ENCODE measurements at places on chromosomes 5 and 9. TPM values are rescaled to one million over a fixed set of nuclear protein-coding genes. Genes with fewer than 3 reads are reported as not detected.
A peak's percentile ranks its signal among the peaks of the same experiment; 100 is the strongest.

DNA sequence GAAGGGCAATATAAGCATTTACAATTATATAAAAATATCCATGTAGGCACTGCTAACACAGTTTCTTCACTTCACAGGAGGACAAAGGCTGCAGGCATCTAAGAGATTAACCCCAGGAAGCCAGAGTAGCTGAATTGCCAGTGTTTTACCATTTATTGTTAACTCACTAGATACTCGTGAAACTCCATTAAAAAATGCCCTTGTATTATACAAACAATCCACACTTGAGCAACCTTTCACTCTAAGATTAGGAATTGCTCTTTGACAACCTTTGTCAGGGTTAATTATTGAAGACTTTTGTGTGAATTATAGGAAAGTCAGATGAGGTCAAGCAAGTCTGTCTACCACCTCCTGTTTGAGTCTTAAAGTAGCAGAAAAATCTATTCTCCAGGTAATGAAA lies 317.8 kb downstream of the ADGRV1 start:
- no peak for DNase-seq

DNA sequence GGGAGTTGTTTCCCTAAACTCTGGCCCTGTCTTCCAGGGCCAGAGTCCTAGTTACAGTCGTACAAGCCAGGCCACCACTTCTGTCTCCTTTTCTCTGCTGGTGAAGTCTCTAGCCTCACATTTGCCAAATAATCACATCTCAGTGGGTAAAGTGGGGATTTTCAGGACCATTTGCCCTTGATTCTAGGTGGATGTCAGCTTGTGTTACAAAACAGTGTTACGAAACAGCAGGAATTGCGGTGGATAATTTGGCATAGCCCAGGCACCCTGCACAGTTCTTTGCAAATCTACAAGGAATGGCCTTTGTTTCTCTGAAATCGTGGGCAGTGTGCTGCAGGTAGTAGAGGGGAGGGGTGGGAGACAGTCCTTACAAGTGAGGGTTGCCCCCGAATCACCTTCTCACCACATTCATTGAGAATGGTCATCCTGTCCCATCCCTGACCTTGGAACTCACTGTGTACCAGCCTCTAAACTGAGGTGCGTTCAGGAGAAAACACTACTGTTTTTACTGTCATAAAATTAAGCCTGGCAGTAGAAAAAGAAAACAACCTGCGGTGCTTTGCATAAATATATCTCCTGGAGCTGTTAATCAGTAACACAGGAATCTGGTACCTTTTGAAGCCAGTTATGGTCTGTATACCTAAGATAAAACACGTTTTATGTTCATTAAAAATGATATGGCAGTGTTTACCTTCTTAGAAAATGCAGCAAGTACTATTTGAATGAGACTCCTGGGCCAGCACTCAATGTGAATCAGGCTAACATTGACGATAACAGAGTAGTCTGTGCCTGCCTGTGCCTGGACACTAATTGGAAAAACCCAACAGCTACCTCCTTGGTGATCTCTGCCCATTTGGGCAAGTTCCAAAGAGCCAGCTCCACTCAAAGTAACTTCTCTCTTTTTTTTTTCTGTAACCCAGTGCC lies 44.3 kb downstream of the CYSTM1 start:
- no peak for DNase-seq

DNA sequence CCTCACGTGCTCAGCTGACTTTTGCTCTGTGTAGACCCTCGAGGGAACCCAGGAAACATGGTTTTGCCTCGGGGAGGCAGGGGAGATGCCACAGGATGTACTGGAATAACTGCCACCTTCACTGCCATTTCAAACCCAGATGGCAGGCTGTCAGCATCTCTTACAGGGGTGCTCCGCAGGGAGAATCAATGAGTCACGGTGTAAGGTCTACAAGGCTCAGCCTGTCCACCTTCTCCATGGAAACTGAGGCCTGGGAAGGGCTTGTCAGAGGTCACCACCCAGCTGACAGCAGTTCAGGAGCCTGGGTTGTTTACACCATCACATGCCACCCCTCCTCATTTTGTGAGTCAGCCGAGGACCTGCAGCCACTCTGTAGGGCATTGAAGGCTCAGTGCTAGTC lies 30.8 kb downstream of the DAB2IP start:
- DNase-seq: no peak

GRCh38 chr5:160496784-160497183 lies 75.1 kb downstream of the PTTG1 start:
- DNase-seq: no peak

GRCh38 chr5:36891266-36891665 lies 14.7 kb downstream of the NIPBL start:
- DNase-seq: no peak

DNA sequence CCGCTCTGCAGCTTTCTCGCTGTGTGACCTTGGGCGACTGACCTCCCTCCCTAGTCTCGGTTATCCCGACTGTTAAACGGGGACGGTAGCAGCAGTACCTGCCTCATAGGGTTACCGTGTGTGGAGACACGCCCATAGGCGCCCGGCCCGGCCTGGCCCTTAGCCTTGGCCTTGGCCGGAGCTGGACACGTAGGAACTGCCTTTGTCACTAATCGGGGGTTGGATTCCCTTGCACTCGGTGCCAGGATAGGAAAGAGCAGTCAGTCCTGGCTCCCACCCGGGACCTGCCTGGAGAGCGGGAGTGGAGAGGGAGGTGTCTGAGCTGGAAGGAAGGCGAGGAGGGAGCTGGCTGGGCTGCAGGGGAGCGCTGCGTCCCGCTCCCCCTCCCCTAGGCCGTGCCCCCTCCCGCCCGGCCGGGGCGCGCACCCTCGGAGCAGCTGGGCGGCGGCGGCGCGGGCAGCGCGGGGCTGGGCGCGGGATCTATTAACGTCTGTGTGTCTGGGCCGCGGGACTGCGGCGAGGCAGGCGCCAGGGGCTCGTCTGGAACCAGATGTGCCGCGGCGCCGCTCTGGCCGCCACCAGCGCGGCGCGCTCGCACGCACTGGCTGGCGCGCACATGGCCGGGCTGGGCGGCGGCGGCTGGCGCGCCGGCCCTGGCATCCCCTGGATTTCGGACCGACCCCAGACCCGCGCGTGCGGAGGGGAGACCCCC lies 31.7 kb downstream of the PRRX2 start:
- peak; percentile 54 for DNase-seq

GRCh38 chr5:79793722-79794121 lies 104.1 kb downstream of the CMYA5 start:
- DNase-seq: no peak

DNA sequence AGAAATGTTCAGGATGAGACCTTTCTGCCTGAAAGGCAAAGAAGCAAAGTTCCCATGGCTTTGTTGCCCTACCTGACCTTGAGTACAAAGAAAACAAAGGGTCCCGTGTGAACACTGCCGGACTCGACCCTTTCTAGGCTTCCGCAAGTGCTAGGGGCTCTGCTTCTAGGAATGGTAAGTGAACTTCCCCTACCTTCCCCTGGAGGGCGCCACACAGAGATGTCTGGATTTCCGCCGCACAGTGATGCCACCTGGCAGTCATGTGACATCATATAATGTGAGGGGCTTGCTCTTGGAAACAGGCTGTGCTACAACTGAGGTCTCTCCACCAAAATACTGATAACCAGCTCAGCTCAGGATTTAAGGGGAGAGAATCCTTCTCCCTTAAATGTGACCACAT lies 56.6 kb downstream of the HSD17B3 start:
- no peak for DNase-seq

DNA sequence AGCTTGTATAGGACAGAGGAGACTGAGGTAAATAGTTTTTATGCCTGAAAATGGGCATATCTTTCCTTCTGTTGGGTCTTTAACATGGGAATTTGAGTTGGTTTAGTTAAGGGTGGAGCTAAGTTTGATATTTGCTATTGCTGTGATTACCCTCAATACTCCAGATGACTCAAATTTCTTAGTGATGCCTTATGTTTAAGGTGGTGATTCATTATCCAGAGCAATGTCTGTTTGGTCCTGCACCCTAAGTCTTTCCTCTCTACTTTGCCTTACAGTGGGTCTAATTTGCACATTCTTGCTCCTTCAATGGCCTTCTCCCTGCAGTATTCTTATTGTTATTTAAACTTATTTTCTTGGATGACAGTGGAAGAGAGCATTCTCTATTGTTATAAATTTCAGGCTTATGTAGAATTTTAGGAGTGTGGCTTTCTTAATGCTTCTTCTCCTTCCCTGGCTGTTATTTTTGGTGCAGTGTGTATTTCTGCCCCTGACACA lies 312.9 kb upstream of the RPS23 start:
- no peak for DNase-seq

DNA sequence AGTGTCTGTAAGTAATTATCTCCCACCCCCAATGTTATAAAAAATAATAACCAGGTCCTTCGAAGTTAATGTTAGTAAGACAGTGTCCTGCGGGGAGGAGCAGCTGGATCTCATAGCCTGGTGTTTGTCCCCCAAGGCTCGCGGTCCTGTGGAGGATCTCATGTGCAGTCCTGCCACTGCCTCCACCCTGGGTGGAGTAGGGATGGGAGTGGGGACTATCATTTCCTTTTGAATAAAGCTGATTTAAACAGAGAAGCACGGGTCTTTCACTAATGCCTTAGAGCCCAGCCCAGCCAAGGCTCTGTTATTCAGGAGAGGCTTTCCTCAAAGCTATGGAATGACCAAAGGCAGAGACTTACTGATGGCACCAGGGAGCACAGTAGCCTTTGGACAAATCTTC lies 40.2 kb downstream of the SUB1 start:
- DNase-seq: no peak

DNA sequence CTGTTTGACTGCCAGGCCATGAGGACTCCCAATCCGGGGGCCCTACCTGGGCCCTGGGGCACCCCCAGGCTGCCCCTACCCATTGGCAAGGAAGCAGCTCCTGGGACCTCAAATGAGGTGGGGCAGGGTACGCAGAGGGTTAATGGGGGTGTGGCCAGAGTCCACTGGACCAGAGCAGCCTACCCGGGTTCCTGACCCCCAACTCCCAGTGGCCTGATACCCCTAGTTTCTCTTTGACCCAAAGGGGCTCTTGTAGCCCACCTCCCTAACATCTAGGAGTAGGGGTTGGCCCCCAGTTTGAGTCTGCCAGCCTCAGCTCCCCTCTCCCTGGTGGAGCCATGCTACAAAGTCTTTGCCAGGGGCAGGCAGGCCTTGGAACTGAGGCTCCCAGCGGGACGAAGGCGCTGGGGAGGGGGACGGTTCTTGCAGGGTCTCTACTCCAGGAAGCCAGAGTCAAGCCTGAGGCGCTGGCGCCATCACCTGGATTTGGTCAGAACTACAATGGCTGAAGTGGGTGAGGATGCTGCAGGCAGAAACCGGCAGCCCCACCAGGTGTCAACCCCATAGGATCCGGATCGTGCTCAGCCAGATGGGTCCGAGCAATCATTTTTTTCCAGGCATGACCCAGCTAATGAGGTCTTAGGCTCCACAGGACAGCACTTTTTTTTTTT lies 8.4 kb upstream of the CERCAM start:
- DNase-seq: peak; percentile 98

- no peak for DNase-seq
These were observed 592.5 kb upstream of the CLINT1 start for GRCh38 chr5:158451203-158451992.

DNA sequence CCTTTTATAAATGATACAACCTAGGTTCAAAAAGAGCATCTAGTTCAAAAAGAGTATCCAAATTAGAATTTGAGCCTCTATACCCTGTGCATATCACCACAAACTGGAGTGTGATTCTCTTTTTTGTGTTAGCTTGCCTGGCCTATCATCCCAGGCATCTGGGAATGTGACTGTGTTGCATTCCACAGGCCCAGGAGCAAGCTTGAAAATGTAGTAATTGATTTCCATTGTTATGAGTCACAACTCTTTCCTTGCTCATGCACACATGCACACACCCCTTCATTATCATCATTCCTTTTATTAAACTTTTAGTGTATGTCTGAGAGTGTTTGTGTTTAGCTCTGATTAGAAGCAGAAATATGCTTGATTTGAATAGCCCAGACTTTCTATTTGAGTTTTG lies 75.2 kb downstream of the FCHO2 start:
- DNase-seq: no peak

DNA sequence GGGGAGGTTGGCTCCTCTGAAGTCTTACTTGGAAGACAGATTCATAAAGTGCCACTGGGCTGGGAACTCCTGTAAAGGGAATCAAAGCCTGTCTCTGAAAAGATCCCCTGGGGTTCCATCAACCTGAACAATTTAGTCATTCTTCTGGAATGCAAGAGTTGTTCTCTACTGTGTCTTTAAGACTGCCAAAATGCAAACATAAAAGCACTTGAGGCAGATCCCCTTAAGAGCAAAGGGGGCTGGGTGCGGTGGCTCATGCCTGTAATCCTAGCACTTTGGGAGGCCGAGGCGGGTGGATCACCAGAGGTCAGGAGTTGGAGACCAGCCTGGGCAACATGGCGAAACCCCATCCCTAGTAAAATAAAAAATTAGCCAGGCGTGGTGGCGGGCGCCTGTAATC lies 16.7 kb downstream of the CDKN2AIPNL start:
- DNase-seq: no peak

- no peak for DNase-seq
These were observed 33.5 kb downstream of the LNPEP start for GRCh38 chr5:96969366-96969765.

The ZER1 gene
- 38.0 TPM for total RNA-seq

The RNF183 gene
- not detected for total RNA-seq

The TBC1D13 gene
- total RNA-seq: 25.6 TPM

The GRXCR2 gene
- not detected for total RNA-seq

The N4BP3 gene
- 2.2 TPM for total RNA-seq

The C9orf50 gene
- total RNA-seq: 0.56 TPM

The NR3C1 gene
- 2.3 TPM for total RNA-seq

The ACOT12 gene
- not detected for total RNA-seq

Measured in glutamatergic neuron (in vitro differentiated cells).